ENCODE measurements at places on chromosomes 5 and 9. TPM values are rescaled to one million over a fixed set of nuclear protein-coding genes. Genes with fewer than 3 reads are reported as not detected.

CCNO gene
- total RNA-seq: not detected

LRRC19 gene
- not detected for total RNA-seq

GPR150 gene
- 0.56 TPM for total RNA-seq

SMIM33 gene
- total RNA-seq: 0.37 TPM

SPRY4 gene
- total RNA-seq: 1.5 TPM

DNA sequence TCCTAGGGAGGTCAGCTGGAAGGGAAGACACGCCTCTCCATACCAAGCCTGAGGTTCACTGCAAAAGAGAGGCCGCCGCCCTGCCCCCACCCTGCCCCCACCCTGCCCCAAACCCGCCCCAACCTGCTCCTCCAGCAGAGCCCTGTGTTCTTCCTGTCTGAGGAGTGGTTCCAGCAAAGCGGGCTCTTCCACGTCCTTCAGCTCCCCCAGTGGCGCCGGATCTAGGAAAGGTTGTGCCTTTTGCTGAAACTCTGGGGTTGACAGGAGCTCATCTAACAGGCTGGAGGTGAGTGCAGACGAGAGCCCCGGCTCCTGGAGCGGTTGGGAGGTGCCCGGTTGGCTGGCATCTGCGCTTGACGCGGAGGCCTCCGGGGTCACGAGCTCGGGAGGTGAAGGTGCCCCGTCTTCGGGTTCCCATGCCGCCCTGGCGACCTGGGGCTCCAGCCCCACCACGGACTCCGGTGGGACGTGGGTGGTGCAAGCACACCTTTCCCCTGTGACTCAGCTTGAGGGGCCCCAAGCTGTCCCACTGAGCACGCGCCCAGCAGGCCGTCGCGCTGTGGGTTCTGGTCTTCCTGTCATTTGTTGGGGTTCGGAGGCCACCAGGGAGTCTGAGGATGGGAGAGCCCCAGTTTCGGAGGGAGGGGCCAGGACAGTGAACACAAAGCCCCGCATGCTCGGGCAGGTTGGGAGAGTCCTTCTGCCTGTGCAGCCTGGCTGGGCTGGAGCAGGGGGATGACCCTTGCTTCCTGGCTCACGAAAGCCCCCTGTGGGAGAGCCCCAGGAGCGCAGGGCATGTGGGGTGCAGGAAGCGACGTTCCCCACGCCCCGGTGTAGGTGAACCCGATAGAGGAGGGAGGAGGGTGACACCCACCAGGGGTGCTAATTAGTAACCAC, 1467.1 kb downstream of the FOXD4L5 start:
- H3K27me3 ChIP-seq: peaks cover 15% of the 10 kb centered on the region
- peaks cover 16% of the 10 kb centered on the region for H3K4me1 ChIP-seq
- peak overlapping the region; percentile 62 for H3K27ac ChIP-seq
- peaks cover 8% of the 10 kb centered on the region for H3K36me3 ChIP-seq
- peak; percentile 90 for DNase-seq

GRCh38 chr5:65021527-65022226, 252.9 kb downstream of the CWC27 start:
- no peak for DNase-seq
- H3K27ac ChIP-seq: no peak overlapping the region
- no peaks in the 10 kb centered on the region for H3K27me3 ChIP-seq
- H3K4me3 ChIP-seq: no peak overlapping the region
- H3K36me3 ChIP-seq: peaks cover 6% of the 10 kb centered on the region

DNA sequence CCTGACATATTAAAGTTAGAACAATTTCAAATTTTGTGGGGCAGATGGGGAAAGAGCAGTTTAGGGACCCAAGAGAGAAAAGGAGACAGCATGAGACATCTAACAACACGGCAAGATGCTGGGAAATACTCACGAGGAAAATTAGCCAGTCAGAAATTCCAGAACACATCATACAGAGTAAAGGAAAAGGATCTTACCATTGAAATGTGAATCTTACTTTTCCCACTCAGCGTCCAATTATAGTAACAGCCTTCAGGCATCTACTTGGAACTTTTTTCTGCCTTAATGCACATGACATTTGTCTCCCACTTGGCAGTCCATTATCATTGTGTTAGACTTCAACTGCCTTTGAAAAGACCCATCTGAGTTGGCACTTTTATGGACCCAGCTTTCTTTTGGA, 189.7 kb upstream of the SLC27A6 start:
- H3K27me3 ChIP-seq: peaks cover 21% of the 10 kb centered on the region
- H3K4me3 ChIP-seq: no peak overlapping the region
- no peak for DNase-seq
- no peak overlapping the region for H3K27ac ChIP-seq
- peaks cover 14% of the 10 kb centered on the region for H3K4me1 ChIP-seq

DNA sequence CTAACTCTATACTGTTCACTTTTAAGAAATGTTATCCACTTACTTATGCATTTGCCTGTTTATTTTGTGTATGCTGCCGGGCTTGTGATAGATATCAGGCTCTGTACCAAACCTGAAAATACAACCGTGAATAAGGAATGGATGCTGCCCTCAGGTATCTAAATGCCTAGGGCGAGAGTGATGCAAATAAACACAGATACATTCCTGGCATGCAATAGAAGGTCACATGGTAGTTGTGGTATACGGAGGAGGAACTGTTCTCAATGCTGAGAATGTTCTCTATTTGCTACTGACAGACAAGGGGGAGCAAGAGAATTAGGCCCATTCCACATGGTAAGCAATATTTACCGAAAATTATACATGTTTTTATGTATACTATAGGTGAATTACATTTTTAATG, 227.8 kb downstream of the ICE1 start:
- no peak for DNase-seq
- no peaks in the 10 kb centered on the region for H3K36me3 ChIP-seq
- no peak overlapping the region for H3K4me3 ChIP-seq
- H3K27me3 ChIP-seq: no peaks in the 10 kb centered on the region
- H3K4me1 ChIP-seq: no peaks in the 10 kb centered on the region

GRCh38 chr5:149839761-149840160, 104.8 kb downstream of the PDE6A start:
- no peak for DNase-seq
- H3K27ac ChIP-seq: no peak overlapping the region

GRCh38 chr5:149357370-149358293, at the start of gene PCYOX1L:
Gene PCYOX1L, plus strand, starts transcription at chr5:149358046. Its CDS starts 23 bp downstream, at chr5:149358069.
- peak within 1 kb of the TSS; percentile 83 for H3K27ac ChIP-seq
- peaks cover 34% of the 10 kb centered on the region for H3K36me3 ChIP-seq
- peaks cover 60% of the 10 kb centered on the region for H3K4me1 ChIP-seq
- H3K27me3 ChIP-seq: no peaks in the 10 kb centered on the region
- H3K4me3 ChIP-seq: peak within 1 kb of the TSS; percentile 90

DNA sequence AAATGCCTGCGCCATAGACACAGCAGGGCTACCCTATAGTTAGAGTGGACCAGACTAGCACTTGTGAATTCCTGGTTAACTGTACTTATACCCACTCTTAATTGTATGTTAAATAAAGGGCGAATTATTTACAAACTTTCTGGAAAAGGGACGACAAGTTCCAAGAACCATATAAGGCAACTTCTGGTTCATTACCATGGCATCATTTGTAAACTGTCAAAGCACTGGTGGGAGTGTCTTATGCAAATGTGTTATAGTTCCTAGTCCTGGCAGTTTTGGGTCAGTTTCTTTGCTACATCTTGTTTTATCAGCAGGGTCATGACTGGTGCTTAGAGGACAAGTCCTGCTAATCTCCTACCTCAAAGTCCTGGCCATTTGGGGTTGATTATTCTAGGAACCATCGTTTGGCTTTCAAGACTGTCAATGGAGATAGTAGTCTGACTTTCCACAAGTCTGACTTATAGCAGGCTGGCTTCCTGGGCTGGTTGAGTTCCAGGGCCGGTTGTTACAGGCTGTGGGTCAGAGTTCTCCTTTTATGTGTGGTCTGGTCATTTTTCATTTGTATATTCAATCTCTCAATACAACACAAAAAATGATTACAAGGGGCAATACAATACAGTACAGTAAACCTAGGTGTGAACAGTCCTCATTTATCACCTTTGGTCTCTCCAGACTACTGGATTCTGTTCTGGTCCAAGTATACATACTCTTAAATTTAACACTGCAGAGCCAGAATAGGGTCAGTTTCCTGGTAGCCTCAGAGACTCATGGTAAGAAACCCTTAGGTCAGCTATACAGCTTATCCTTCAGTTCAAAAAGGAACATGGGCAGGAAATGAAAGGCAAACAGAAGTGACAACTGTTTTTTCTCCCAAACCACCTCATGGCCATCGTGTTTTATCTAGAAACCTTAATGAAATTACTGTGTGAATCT, 8.3 kb upstream of the CFAP95 start:
- H3K27me3 ChIP-seq: peaks cover 8% of the 10 kb centered on the region
- H3K4me3 ChIP-seq: no peak overlapping the region
- H3K4me1 ChIP-seq: peaks cover 23% of the 10 kb centered on the region
- H3K27ac ChIP-seq: no peak overlapping the region
- DNase-seq: no peak
- H3K36me3 ChIP-seq: no peaks in the 10 kb centered on the region

DNA sequence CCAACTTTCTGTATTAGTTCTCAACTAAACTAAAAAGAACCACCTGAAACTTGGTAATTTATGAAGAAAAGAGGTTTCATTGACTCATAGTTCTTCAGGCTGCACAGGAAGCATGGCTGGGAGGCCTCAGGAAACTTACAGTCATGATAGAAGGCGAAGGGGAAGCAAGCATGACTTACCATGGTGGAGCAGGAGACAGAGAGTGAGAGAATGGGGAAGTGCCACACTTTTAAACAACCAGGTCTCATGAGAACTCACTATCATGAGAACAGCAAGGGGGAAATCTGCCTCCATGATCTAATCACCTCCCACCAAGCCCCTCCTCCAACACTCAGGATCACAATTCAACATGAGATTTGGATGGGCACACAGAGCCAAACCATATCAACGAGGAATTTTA, 123.5 kb downstream of the DEPDC1B start:
- H3K4me1 ChIP-seq: no peaks in the 10 kb centered on the region
- no peaks in the 10 kb centered on the region for H3K36me3 ChIP-seq
- DNase-seq: no peak
- no peak overlapping the region for H3K27ac ChIP-seq

DNA sequence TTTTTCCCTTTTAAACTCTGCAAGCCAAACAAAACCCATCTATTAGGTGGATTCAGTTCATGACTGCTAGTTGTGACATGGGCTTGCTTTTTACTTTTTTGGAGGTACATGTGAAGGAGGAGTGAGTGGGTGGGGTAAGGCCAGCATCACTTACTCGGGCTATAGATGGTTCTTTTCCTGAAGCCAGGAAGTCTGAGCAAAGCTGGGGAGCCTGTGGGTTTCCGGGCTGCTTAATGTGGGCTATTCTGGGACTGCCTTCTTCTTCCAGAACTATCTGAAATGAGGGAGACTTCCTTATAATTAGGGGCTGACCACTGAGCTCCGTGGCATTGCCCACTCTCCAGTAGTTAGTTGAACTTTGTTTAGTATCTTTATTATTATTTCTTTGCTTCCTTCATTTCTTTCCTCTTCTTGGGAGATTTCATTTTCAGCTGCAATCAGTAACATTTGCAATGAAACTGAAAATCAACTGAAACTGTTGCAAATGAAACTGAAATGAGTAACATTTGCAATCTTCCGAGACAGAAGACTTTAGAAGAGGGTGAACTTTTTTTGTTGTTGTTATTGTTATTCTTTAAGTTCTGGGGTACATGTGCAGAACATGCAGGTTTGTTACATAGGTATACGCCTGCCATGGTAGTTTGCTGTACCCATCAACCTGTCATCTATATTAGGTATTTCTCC, 204.9 kb downstream of the LRRC70 start:
- peaks cover 5% of the 10 kb centered on the region for H3K27me3 ChIP-seq
- H3K4me1 ChIP-seq: peaks cover 10% of the 10 kb centered on the region
- no peak for DNase-seq
- H3K4me3 ChIP-seq: no peak overlapping the region
- no peak overlapping the region for H3K27ac ChIP-seq

GRCh38 chr5:102754767-102755431, at the start of gene PAM:
Gene PAM, plus strand, starts transcription at chr5:102755305. Its CDS starts 110,891 bp downstream, at chr5:102866196.
- peak within 1 kb of the TSS; percentile 97 for H3K27ac ChIP-seq
- H3K36me3 ChIP-seq: peaks cover 9% of the 10 kb centered on the region
- H3K4me3 ChIP-seq: peak within 1 kb of the TSS; percentile 95
- peaks cover 2% of the 10 kb centered on the region for H3K27me3 ChIP-seq
- peaks cover 37% of the 10 kb centered on the region for H3K4me1 ChIP-seq

DNA sequence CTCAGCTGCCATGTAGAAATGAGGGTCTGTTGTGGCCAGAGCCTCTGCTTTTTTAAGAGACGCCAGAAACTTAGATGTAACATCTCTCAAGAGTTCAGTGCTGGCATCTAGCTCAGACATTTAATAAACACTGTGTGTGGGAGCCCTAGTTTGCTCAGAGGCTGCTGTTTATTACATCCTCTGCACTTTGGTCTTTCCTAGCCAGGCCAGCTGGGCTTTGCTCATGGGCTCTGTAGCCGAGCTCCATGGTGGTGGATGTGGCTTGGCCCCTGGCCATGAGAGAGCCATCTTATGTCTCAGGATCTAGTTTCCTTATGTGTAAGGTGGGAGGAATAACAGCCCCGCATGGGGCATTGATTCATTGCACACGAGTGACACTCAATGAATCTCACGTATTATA, 30.0 kb downstream of the ARHGEF37 start:
- no peaks in the 10 kb centered on the region for H3K27me3 ChIP-seq
- H3K4me3 ChIP-seq: no peak overlapping the region
- H3K4me1 ChIP-seq: peaks cover 4% of the 10 kb centered on the region

- H3K36me3 ChIP-seq: no peaks in the 10 kb centered on the region
- no peaks in the 10 kb centered on the region for H3K4me1 ChIP-seq
- no peak overlapping the region for H3K27ac ChIP-seq
- H3K4me3 ChIP-seq: no peak overlapping the region
- no peak for DNase-seq
Measured at GRCh38 chr5:118551716-118552115, 436.6 kb downstream of the DTWD2 start.

- peak overlapping the region; percentile 75 for H3K4me3 ChIP-seq
- DNase-seq: peak; percentile 61
- peaks cover 11% of the 10 kb centered on the region for H3K4me1 ChIP-seq
- H3K36me3 ChIP-seq: no peaks in the 10 kb centered on the region
Measured at GRCh38 chr9:105656131-105656921, 5.9 kb upstream of the TAL2 start.
